ENCODE measurements at places on chromosomes 11 and 22.

DNA sequence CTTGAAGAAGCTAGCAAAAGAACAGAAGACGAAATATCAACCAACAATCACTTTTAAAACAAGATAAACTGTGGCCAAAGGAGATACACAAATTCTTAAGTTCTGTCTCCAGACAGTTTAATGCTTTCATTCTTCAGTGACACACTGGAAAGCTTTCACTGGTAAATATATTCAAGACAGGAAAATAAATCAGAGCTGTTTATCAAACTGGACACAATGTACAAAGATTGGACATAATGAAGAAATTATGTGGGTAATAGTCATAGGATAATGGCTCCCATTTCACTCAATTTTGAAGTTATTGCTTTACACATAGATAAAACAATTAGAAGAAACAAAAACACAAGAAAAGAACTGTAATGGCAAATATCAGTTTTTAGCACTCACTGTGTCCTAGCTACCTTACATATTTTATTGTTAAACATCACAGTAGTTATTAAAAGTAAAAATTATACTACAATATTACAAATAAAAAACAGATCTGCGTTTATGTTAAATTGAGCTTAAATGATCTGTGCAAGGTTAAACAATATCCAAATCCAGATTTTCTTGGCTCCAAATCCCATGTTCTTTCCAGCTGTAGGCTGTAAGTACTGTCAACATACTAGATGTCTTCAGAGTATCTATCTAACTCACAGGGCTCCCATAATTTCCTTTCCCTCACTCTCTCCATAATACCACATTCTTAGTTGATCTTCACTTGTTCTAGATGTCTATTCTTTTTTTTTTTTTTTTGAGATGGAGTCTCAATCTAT is 38.6 kb upstream of the NOX4 start:
- no peak for DNase-seq

GRCh38 chr11:37394236-37394870 is 796.3 kb upstream of the RAG2 start:
- DNase-seq: no peak

DNA sequence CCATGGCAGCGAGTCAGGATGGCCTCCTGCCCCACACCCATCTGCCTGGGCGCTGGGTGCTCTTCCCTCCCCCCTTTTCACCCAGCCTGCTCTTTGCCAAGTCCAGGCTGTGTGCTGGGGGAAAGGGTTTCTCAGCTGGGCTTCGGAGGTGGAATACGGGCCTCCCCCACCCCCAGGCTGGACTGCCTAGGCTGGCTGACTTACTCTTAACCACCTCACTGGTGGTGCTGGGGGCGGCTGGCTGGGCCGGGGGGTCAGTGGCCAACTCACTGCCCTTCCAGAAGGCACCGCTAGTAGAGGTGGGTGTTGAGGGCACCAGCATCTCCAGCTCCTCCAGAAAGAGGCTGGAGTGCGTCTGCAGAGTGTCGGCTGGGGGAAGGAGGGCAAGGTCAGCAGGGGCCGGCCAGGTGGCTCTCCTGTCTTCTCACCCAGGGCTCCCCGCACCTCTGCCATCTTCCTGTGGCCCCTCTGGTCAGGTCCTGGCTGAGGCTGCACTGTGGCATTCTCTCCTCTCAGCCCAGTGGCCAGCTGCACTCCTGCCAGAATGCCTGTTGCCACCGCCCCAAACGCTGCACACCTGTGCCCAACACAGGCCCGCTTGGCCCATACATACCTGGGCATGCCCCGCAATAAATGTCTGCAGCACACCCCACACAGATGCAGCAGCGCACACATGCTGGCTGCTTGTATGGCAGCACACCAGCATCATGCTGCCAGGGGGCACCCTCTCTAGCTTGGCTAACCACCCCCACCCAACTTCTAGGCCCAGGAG is 9.7 kb downstream of the PITPNM1 start:
- no peak for DNase-seq

DNA sequence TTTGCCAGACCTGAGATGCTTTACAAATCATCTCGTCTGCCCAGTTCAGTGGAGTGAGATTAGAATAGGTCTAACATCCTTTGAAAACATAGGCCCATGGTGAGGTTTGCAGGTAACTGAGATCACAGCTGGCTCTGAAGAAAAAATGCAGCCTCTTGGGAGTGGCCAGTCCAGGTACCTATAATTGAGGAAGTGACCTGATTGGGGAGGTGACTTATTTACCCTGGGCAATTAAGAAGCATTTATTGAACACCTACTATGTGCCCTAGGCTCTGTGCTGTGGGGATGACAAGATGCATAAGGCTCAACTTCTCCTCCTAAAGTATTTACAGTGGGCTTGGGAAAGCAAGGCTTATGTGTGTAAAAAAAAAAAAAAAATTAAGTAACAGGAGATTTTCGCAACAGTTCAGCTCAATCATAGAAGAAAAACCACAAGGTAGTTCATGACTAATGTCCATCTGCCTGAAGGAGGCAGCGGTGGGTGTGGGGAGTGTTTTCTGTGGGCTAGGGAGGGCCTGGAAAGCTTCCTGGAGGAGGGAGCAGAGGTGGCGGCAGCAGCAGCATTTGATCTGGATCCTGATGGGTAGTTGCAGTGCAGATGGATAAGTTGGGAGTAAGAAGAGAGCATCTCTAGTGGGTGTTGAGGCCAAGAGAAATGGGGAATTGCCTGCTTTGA is 16.1 kb downstream of the MICAL2 start:
- peak; percentile 53 for DNase-seq

GRCh38 chr11:71470946-71471345 is 17.9 kb downstream of the NADSYN1 start:
- no peak for DNase-seq

DNA sequence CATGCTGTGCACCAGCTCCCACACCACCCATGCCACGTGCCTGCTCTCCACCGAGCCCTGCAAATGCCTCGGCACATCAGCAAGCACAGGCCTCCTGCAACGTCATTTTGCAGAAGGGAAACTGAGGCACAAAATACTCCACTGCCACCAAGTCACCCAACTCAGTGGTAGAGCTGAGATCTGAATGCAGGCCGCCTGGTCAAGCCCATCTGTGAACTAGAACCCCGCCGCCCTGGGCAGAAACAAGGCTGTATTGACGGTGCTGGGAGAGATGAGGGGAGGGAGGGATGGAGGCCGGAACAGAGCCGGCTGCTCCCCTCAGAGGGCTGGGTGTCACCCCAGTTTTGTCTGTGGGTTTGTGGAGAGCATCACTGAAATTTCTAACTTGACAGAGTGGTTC is 81.4 kb downstream of the CDKN1C start:
- no peak for DNase-seq

DNA sequence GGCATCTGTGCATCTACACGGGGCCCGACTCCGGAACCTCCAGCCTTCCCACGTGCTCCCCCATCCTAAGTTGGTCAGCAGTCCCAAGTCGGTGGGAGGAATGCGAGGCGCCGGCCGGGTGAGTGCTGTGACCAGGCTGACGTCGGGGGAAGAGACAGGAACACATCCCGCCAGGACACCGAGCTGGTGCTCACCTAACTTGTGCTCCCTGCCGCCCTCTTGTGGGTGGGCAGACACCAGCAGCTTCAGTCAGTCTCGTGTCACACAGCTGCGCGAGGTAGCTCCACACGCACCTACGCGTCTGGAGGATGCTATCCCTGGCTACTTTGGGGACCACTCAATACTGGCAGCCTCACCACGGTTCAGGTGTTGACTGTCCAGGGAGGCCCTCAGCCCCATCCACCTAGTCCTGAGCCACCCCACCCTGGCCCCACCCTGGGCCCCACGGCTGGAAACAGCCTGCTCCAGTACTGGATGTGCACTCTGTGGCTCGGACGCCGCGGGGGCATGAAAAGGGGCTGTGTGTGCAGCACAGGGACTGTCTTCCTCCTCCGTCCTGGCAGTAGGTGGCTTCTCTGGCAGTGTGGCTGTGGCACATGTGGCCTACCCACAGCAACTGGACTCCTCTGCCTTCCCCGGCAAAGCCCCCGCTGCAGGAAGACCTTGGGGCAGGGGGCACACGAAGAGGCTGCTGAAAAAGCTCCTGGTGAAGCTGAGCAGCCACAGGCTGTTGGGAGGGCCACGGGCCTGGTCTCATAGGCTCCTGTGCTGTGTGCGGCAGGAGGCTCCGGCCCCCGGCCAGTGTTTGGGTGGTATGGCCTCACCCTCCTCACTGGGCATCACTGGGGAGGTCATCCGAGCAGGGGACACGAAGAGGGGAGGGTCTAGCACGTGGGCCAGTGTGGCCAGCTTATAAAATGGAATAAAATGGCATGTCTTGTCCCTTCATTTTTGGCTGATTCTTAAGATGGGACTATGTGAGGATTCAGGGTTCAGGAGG is 11.2 kb upstream of the BID start:
- no peak for DNase-seq

DNA sequence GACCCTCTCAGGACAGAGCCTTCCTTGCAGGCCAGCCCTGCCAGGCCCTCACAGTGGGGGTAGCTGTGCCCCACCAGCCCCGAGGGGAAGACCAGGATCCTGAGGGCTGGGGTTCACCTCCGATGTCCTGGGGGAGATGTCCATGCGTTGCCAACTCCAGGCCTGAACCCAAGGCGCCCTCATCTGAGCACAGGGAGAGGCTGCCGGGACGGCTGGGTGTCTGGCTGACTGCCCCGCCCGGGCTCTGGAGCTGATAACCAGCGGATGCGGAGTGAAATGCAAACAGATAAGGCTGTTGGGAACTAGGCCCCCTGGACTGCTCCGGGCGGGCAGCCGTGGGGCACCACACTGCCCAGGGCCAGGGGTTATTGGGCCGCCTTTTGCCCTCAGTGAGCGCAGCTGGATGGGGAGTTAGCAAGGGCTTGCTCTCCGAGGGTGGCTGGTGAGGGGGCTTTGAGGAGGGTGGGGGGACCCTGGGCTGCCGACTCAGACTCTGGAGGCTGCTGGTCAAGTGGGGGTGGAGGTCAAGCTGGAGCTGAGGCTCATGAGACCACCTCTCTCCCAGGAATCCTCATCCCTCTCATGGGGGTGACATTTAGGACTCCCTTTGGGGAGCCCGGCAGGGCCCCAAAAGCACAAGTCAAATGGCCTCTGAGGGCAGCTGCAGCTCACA is 5.6 kb upstream of the MUC6 start:
- DNase-seq: no peak

DNA sequence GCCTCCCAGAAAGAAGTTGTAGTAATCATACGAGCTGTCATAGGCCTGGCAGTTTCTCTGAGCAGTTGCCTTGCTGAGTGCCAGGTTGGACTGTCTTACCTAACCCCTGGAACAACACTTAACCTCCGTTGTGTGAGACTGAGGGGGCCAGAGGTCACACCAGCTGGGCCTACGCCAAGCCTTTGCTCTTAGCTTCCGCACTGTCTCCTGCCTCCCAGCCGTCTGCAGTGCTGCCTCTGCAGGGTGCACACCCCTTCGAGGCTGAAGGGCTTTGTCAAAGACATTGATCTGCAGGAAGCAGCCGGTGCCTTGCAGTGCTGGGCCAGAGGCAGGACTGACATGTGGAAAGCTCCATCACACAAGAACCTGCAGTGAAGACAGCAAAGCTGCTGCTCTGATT is 16.7 kb downstream of the TAB1 start:
- no peak for DNase-seq

- DNase-seq: no peak
These were observed 1.0 kb downstream of the MN1 start for GRCh38 chr22:27800250-27801201.

GRCh38 chr22:30305519-30305905 is 16.2 kb upstream of the CASTOR1 start:
- DNase-seq: peak; percentile 21

GRCh38 chr11:1755344-1755691 is 4.9 kb upstream of the IFITM10 start:
- no peak for DNase-seq

DNA sequence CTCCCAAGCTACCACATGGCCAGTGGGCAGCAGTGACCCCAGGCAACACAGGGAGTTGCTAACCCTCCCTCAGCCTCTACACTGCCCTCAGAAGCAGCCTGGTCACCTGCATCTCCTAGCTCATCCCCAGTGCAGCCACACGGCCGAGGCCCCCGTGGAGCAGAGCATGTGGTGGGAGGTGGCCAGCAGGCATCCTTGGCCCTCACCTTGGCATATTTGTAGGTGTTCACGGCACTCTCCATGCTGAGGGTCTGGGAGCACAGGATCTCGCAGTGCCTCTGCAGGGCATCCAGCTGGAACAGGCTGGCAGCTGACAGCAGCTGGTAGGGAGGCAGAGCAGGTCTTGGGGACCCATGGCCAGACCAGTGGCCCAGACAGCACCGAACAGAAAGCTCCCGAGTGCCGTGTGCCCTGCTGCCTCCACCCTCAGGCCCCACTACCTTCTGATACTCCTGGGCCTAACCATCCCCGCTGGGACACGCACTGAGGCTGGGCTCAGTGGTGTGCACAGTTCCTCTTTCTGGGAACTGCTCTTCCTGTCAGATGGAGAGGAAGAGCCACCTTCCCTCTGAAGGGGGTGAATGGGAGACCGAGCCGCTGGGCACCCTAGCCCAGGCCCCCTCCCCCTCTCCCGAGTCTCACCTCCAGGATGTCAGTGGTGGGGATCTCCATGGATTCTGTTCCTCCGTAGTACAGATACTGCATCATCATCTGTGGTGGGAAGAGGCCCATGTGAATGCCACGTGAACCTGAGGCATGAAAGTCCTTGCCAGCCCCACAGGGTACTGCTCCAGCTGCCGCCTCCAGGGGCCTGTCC is 48.8 kb downstream of the NAT10 start:
- no peak for DNase-seq

DNA sequence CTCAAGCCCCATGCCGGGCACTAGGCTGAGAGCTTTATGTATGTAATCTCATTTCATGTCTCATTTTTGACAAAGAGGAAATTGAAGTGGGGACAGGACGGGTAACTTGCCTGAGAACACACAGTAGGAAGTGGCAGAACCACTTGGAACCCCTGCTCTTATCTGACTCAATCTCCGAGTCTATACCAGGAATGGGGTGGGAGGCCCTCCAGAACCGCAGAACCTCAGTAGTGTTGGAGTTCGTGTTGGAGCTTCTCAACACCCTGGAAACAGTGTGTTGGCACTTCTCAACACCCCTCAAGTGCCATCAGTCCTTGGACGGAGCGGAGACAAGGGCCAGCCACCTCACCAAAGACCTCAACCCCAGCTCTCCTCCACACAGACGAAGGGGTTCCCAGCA is 38.8 kb upstream of the POLA2 start:
- no peak for DNase-seq

DNA sequence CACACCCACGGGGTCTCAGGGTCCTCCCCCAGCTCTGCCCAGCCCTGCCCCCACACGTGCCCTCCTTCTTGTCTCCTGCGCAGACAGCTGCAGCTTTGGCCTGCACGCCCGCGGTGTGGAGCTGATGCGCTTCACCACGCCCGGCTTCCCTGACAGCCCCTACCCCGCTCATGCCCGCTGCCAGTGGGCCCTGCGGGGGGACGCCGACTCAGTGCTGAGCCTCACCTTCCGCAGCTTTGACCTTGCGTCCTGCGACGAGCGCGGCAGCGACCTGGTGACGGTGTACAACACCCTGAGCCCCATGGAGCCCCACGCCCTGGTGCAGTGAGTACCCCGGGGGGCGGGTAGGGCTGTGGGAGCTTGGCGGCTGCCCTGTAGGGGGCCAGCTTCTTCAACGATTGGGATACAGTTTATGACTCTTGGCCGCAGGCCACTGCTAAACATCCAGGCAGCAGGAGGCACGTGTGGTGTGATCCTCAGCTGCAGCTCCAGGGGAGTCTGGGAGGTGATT is 30.8 kb downstream of the ST14 start:
- no peak for DNase-seq
